ENCODE measurements at places on chromosomes 5 and 9. TPM values are rescaled to one million over a fixed set of nuclear protein-coding genes. Genes with fewer than 3 reads are reported as not detected.

Gene GPR107
- 20.8 TPM for total RNA-seq

Gene LOX
- 94.2 TPM for total RNA-seq

Gene ENG
- 13.2 TPM for total RNA-seq

Gene GNA14
- total RNA-seq: 0.57 TPM

Gene TPPP
- 0.09 TPM for total RNA-seq

Gene PCDHA5
- total RNA-seq: 0.09 TPM

Gene ENTPD8
- total RNA-seq: not detected

Gene TLX3
- not detected for total RNA-seq

Gene MARCHF11
- not detected for total RNA-seq

Gene MYO10
- total RNA-seq: 105 TPM

Gene WDR31
- total RNA-seq: 1.8 TPM

Gene DMRTA1
- total RNA-seq: 0.28 TPM

Gene PLPP7
- 6.8 TPM for total RNA-seq

Measured in smooth muscle cell of bladder (primary cell).